HT1080 (cell line): ENCODE measurements at places on chromosomes 1 and 21. TPM values are rescaled to one million over a fixed set of nuclear protein-coding genes. Genes with fewer than 3 reads are reported as not detected.

The EXO5 gene
- total RNA-seq, result 3.1 and 5.2 TPM in 2 replicates

DNA sequence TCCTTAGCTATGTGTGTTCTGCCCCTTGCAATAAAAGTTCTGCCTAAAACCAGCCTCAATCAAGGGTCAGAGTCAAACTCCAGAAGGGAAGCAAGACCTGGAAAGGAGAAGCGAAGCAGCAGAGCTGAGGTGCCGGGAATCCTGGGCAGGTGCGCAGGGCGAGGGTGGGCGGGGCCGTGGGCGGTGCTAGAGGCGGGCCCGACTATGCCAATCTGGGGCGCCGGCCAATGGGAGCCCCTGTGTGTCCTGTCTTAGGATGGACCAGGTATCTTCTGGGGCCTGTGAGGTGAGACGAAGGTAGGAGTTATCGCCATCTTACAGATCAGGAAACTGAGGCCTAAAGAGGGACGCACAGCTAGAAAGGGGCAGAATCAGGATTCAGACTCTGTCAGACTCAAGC, 120.3 kb downstream of the PTPRU start:
- no peak for DNase-seq

DNA sequence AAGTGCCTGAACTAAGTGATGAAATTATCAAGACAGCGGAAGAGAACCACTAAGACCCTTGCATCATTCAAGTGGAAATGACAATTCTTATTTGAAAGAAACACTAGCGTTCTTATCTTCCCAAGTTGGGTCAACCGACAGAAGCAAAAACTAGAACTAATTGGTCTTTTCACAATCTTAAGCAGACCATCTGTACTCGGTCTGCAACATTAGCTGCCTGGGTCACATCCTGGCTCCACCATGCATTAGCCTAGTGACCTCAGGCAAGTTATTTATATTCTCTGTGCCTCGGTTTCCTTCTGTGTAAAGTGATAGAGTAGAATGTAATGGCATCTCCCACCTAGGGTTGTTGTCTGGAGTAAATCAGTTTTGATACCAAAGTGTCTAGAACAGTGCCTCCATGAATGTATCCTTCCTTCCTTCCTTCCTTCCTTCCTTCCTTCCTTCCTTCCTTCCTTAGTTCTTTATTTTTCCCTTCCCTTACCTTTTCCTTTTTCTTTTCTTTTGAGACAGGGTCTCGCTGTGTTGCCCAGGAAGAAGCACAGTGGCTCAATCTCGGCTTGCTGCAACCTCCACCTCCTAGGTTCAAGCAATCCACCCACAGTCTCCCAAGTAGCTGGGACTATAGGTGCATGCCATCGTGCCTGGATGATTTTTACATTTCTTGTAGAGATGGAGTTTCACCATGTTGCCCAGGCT, 6.0 kb downstream of the COLGALT2 start:
- no peak for DNase-seq

DNA sequence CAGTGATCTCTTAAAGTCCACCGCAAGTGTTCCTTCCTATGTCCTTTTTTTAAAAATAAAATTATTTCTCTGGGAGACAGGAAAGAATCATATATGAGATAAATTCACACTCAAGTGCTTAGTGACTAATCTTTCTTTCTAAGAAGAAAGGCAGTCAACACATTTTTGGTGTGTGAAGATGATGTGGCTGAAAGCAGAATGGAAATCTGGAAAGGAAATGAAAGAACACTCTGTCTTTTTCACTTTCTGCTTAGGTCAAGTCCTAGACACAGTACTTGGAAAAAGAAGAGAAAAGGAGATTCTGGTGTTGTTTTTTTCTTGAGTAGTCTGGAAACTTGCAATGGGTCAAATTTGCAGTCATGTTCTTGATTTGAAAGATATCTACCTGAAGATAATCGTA, 45.5 kb upstream of the PRRX1 start:
- DNase-seq, result peak; percentile 2

DNA sequence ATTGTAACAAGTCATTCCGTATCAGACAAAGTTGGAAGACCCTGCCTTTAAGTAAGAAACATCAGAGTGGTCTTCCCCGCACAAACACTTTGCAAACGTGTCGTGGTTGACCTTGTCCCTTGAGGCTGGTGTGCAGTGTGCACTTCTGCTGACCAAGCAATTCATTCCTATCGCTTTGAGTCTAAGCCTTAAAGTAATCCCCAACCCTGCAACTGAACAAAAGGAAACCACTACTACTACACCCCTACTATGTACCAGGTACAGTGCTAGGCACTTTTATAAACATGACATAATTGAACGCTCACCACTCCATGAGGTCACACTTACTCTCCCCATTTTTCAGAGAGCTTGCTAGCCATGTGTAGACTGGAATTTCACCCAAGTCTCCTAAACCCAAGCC, 10.6 kb downstream of the ITPKB start:
- DNase-seq, result no peak

GRCh38 chr1:247210062-247210375, 38.2 kb upstream of the ZNF124 start:
- no peak for DNase-seq

DNA sequence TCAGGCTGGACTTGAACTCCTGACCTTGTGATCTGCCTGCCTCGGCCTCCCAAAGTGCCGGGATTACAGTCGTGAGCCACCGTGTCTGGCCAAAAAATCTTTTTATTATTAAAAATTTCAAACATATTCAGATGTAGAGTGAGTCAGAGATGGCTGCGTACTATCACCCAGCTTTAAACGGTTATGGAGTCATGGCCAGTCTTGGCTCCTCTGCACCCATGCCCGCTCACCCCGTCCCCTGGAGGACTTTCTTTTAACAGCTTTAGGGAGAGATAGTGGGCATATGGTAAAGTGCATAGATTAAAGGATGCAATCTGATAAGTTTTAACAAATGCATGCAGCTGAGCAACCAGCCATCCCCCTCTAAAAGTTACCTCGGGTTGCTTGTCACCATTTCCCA, 51.8 kb downstream of the TNFRSF8 start:
- no peak for DNase-seq

DNA sequence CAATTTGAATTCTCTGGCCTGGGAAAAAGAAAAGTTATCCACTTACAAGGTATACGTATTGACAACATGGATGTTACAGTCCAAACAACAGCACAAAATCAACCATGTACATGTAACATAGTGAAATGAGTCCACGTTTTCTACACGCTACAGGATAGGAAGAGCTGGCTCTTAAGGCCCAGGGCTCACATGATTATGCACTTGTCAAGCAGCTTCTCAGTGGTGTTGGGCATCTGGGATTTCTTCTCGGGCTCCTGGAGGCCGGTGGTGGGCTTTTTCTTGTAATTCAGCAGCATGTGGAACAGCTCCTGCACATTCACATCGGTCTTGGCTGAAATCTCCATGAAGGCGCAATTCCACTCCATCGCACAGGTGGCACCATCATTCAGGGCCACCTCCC, 4.0 kb downstream of the DIRAS3 start:
- no peak for DNase-seq
